Midbrain (tissue), 1 donor: ENCODE measurements at places on chromosomes 3 and 15.

- no peak for DNase-seq
Measured at GRCh38 chr3:181075098-181075497, 85.6 kb upstream of the DNAJC19 start.

DNA sequence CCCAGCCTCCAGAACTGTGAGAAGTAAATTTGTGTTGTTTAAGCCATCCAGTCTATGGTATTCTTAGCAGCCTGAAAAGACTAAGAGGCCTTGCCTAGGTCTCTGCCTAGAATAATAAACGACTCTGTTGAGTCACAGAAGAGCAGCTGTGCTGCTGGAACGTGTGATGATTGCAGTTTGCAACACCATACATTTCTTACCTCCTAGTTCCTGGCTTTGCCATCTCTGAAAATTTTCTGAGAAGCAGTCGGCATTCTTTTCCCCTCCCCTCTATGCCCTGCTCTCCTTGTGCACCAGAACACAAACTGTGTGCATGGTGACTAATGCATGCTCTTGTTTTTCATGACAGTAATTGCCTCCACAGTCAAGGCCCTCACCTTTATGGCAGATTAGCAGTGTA lies 301.3 kb downstream of the IL20RB start:
- DNase-seq: no peak

GRCh38 chr3:180282386-180282785 lies 245.6 kb upstream of the PEX5L start:
- DNase-seq: no peak

DNA sequence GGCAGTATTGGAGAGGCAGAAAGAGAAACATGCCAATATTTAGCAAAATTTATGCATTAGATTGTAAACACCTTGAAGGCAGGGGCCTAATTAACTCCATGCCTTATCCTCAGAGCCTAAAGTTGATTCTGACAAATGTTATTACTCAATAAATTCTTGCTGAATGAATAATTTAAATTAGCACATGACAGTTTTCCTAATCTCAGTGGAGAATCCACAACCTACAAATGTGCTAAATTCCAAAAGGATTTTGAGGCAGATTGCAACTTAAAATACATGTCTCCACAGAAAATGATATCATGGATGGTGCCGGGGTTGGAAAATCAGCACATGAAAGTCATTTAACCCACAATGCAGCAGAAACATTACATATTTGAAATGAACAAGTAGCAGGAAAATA lies 41.1 kb upstream of the NANOGP8 start:
- DNase-seq: no peak

- DNase-seq: peak; percentile 71
Measured at GRCh38 chr3:142828703-142829305, 60.1 kb downstream of the PCOLCE2 start.

GRCh38 chr3:10695595-10696285 lies 120.3 kb upstream of the SLC6A11 start:
- no peak for DNase-seq

GRCh38 chr3:56753206-56753820 lies 48.4 kb downstream of the ARHGEF3 start:
- DNase-seq: no peak

- DNase-seq: no peak
Measured at GRCh38 chr3:17986348-17986816, 244.0 kb upstream of the TBC1D5 start.

- no peak for DNase-seq
Measured at GRCh38 chr15:67059127-67059553, 6.3 kb upstream of the SMAD3 start.

DNA sequence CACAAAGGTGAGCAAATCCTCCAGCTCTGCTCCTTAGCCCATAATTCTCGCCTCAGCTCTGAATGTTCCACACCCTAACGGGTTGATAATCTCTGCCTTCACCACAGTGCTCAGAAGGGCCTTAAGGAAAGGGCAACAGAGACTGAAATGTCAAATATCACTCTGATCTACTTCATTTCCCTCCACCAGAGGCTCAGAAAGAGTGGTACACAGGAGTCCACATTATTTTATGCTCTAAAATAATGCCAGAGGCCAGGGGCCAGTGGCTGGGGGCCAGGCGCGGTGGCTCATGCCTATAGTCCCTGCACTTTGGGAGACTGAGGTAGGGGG lies 72.2 kb downstream of the MB21D2 start:
- no peak for DNase-seq

- no peak for DNase-seq
Measured at GRCh38 chr15:59654046-59654445, 3.3 kb downstream of the GTF2A2 start.

GRCh38 chr3:124174476-124174875 lies 182.6 kb upstream of the ROPN1 start:
- no peak for DNase-seq

DNA sequence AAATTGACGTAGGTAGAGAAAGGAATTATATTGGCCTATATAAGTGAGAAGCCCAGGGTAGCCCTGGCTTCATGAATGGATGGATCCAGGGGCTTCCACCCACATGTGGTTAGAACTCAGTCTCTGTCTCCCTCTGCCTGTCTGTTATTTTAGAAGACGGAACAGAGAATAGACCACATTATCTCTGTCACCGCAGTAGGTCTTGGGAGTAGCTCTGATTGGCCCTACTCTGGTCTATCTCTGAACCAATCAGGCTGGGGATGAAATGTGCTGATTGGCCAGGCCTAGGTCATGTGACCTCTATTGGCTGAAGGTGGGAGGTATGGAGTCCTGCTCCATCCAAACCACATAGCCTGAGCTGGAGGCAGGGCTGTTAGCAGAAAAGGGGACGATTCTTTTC lies 143.0 kb upstream of the PRR23C start:
- DNase-seq: peak; percentile 1

GRCh38 chr15:66714543-66714981 lies 12.5 kb downstream of the SMAD6 start:
- peak; percentile 14 for DNase-seq

DNA sequence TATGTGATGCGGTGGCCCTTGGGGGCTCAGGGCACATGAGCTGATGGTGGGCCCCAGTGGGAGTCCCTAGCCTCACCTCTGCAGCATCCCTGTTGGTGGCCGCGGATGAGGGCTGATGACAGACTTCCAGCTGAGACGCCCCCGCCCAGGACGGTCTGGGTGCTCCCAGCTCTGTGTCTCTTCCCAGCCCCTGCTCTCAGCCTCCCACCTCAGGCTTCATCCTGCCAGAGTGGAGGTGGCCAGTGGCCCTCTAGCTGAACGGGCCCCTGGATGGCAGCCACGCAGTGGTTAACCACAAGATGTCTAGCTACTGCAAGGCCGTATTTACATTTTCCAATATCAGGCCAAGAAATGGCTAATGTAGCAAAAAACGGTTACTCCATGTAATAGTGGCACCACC lies 205.3 kb upstream of the LINGO1 start:
- no peak for DNase-seq

GRCh38 chr3:122982216-122983185 lies 45.1 kb downstream of the SEMA5B start:
- DNase-seq: peak; percentile 67

GRCh38 chr3:9692416-9692815 lies 11.2 kb upstream of the CPNE9 start:
- no peak for DNase-seq

- peak; percentile 3 for DNase-seq
Measured at GRCh38 chr15:87604857-87605446, 651.6 kb downstream of the NTRK3 start.

- DNase-seq: no peak
Measured at GRCh38 chr15:85955501-85956391, 123.9 kb upstream of the AGBL1 start.

GRCh38 chr3:87626546-87626945 lies 350.2 kb upstream of the POU1F1 start:
- DNase-seq: no peak

- no peak for DNase-seq
Measured at GRCh38 chr15:96321639-96322535, 8.6 kb upstream of the NR2F2 start.

GRCh38 chr3:172150268-172150667 lies 110.9 kb downstream of the FNDC3B start:
- DNase-seq: no peak

DNA sequence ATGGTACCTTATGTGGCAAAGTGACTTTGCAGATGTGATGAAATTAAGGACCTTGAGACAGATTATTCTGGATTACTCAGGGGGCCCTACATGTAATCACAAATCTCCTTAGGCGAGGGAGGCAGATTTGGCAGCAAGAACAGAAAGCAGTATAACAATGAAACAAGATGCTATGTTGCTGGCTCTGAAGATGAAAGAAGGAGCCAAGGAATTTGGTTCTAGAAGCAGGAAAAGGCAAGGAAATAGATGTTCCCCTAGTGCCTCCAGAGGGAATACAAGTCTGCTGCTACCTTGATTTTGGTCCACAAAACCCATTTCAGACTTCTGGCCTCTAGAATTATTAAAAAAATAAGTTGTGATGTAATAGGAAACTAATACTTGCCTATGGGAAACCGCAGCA lies 64.5 kb downstream of the PIK3R4 start:
- DNase-seq: no peak

DNA sequence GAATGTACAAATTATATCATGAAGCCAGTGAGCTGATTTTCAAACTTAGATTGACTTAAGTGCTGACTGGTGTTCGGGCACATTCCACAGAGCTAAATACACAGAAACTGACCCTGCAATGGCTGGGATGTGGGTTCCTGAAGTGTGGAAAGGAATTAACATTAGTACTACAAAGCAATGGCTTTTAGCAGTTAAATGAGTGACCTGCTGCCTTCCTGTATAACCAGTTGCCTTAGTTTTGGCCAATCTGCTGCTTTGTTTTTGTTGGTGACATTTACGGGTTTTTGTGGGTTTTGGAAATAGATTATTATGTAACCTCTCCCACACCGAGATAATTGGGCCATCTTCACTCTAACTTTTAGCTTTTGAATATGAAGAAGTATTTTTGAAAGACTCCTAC lies 2.4 kb upstream of the SKIC8 start:
- DNase-seq: no peak

GRCh38 chr3:127005864-127006500 lies 23.1 kb downstream of the PLXNA1 start:
- DNase-seq: no peak

DNA sequence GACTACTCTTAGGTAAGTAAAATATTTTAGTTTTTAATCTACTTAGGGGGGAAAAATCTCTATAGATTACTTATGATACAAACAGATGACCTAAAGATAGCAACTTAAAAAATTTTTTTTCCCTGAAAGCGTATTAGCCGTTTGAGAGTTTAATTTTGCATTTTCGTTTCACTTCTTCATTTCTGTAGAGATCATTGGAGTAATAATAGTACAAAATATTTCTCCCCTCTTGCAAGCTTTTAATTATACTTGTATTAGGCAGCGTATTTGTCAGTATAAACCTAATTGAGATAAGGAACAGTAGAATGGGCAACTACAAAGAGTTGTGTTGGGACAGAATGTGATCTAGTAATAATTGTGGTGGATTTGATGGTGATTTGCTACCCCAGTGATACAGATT lies 10.3 kb downstream of the SKIL start:
- no peak for DNase-seq

DNA sequence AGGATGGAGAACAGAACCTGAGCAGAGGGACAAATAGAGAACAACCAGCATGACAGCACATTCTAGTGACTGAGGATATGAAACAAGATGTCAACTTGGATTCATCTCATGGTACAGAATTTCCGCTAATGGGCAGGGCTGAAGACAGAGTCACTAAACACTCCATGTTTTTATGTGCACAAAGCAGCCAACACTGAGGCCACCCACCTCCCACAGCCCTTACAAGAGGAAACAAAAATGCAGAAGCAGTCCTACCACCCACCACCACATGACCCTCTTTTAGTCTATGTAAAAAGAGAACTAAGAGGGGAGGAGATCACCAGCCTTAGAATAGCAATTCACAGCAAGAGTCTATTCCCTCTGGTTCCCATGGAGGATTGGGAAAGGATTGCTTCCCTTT lies 131.4 kb upstream of the UBE2E2 start:
- DNase-seq: peak; percentile 23

- DNase-seq: no peak
Measured at GRCh38 chr3:139388821-139389551, 461 bp downstream of the COPB2 start.

- no peak for DNase-seq
Measured at GRCh38 chr15:64760056-64760455, 15.3 kb downstream of the RBPMS2 start.

- no peak for DNase-seq
Measured at GRCh38 chr3:26246901-26247300, 375.7 kb upstream of the LRRC3B start.

DNA sequence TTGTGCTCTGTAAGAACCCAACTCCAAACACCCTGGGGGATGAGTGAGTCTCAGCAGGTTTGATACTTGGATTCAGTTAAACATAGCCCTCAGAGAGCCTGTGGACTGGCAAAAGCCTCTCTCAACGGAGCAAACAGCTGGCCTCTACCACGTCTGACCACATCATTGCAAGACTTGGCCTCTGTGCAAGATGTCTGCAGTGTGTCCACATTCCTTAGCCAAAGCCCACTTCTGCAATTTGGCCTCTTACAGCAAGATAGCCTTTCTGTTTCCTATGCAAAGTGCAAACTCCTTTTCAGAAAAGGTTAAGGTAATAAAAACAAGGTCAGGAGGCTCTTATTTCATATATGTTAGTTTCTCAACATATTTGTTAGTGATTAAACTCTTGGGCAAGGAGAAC lies 27.9 kb downstream of the FBN1 start:
- DNase-seq: no peak

DNA sequence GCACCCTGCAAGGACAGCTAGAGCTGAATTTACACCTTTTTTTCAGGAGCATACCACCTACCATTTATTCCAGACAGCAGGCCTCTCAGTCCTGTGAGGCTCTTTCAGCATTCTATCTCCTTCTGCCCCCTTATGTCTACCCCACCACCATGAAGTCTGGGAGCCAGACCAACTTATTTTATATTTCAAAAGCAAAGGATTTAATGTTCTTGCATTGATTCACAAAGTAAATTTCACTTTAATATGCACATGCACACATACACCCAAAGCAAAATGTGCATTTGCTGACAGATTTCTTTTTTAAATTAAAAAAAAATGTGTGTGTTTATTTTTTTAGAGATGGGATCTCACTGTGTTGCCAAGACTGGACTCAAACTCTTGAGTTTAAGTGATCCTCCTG lies 264.2 kb upstream of the LRRC3B start:
- DNase-seq: no peak

GRCh38 chr15:62416526-62416925 lies 251.4 kb upstream of the C2CD4B start:
- no peak for DNase-seq

GRCh38 chr15:83352119-83352518 lies 67.7 kb upstream of the BNC1 start:
- DNase-seq: no peak
